ENCODE measurements at places on chromosomes 11 and 22. TPM values are rescaled to one million over a fixed set of nuclear protein-coding genes. Genes with fewer than 3 reads are reported as not detected.

- DNase-seq, result no peak
Measured at GRCh38 chr22:16804882-16805281, 20.3 kb downstream of the XKR3 start.

Gene GSTT2B
- not detected for total RNA-seq

DNA sequence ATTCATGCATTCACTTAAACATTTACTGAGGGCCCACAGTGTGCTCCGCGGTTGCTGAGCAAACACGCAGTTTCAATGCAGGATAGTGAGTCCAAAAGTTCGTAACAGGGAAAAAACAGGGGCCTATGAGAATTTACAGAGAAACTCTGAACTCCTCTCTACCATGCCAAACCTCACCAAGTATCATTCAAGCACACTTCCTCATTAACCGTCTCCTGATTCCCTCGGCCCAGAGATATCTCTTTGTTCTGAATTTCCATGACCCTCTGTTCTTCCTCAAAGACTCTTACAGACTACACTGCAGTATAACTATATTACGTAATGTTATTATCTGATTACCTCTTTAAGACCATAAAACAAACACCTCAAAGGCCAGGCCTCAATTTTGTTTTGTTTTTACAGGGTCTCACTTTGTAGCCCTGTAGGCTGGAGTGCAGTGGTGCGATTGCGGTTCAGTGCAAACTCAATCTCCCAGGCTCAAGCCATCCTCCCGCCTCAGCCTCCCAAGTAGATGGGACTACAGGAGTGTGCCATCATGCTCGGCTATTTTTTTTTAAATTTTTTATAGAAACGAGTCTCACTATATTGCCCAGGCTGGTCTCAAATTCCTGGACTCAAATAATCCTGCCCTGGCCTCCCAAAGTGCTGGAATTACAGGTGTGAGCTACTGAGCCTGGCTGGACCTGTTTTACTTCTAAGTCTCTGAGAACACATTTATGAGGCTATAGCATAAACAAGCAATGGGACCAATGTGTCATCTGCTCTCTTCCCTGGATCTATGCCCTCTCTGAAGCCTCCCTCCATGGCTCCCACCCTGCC, 3.6 kb downstream of the HPS4 start:
- no peak for DNase-seq

Gene EI24
- 42.7 TPM for total RNA-seq

DNA sequence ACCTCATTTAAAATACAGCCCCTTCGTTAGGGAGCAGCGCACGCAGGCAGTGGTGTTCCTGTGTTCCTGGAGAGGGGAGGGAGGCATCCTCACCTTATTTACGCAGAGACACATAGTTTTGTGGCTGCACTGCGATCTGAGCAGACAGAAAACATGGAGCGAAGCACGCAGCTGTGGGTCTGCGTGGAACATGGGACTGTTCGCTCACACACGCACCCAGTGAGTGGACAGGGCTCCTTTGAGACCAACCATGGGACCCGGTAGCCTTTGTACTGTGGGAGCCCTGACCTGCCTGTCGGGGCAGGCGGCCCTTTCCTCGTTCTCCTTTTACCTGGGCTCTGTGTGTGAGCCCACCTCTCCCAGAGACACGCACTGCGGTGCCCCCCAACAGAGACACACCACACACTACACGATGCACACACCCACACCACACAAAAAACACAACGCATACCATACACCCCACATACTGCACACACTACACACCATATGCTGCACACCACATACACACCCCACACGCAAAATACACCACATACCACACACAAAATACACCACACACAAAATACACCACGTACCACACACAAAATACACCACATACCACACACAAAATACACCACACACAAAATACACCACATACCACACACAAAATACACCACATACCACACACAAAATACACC, 1245.7 kb downstream of the BRD1 start:
- DNase-seq, result no peak

Gene SLC22A25
- total RNA-seq, result not detected

- no peak for DNase-seq
Measured at GRCh38 chr11:126112547-126112946, 49.9 kb upstream of the CDON start.

DNA sequence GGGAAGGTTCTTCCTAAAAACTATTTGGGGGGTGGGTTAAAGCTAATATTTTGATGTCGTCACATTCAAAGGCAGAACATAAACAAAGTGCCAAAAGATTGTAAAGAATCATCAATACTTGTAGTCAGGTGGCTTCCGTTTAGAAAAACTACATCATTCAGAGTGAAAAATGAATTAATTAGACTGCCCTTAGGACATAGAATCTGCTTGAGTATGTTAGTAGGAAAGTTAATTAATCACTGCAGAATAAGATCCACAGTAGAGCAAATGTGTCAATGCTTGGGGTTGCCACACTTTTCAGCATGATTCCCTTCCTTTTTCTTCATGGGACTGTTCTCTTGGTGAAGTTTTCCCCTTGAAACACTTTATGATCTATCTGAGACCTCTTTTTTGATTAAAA, 166.8 kb upstream of the MTNR1B start:
- no peak for DNase-seq

Gene PANX3
- total RNA-seq, result not detected

Gene TEX54
- not detected for total RNA-seq

- no peak for DNase-seq
Measured at GRCh38 chr11:46675288-46675851, 25.0 kb downstream of the ARHGAP1 start.

Gene FDXACB1
- 6.0 TPM for total RNA-seq

DNA sequence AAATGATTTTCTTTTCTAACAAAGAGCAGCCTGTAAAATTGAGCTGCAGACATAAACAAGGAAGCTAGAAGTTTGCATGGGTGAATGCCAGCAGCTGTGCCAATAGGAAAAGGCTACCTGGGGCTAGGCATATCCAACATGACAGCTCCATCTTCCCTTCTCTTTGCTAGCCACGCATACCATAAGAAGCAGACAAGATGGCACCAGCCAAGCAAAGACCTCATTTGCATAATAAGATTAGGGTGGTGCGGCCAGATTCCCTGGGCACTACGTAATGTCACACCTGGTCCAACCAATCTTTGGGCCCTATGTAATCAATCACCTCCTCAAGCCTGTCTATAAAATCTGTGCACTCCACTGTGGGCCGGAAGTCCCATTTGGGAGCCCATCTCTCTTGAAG, 108.3 kb downstream of the SWAP70 start:
- DNase-seq, result no peak

DNA sequence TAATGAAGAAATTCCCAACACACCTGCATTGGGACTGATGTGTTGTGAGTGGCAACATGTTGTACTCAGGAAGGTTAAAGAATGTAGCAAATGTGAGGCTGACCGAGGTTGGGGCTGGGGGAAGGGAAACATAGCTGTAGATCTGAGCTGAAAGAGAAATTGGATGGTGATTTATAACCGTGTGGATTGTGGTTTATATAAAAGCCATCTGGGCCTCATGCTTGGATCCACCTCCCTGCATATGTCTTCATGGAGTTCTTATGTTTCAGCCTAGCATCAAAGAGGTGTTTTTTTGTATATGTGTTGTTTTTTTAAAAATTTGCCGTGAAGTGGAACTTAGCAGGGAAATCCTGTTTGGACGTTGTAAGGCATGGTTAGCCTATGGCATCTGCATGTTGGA, 141.3 kb downstream of the NAV2 start:
- no peak for DNase-seq

DNA sequence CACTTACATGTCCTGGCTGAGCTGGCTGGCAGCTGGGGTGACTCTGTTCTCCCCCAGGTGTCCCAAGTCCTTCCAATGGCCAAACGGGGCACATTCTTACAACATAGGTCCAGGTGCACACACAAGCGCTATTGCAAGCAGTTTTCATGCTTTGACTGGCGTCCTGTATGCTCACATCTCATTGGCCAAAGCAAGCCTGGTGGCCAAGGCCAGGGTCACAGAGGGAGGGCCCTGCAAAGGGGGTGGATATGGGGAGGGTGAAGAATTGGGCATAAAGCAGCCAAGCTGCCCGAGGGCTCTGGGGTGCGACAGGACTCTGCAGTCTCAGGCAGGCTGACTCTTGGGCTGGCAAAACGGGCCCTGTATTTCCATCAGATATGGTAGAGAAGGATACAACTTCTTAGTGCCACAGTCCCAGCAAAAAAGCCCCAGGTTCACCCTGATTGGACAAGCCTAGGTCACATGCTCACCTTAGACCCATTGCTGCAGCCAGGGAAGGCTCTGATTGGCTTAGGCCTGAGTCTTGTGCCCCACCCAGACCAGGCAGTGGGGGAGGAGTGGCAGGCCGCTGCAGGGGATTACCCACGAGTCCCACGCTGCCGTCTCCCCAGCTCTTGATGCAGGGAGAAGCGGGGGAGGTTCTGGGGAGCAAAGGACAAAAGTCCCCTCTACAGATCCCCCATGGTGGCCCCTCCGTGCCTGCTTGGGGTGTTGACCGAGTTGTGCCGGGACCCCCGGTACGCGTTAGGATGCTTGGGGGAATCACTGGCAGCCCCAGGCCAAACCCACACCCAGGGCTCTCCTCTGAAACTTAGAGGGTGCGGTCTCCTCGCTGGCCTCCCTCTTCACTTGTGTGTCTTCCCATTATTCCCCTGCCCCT, 110.8 kb downstream of the ARHGAP8 start:
- no peak for DNase-seq

Gene CCDC116
- not detected for total RNA-seq

DNA sequence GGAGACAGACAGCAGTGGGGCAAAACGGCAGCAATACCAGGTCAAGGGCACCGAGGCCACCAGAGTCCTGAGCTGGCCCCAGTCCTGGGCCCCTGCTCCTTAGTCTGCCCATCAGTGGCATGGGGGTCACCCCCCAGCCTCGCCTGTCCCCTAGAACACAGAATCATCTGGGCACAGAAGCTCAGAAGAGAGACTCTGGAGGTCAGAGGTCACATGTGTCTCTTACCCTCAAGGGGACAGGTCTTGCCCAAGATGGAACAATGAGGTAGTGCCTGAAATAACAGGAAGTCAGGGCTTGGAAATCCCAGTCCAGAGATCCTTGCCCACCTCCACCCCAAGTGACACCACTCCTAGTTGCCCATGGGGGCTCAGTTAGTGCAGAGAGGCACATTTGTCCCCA, 20.6 kb downstream of the PDE2A start:
- no peak for DNase-seq

Gene FAM111B
- total RNA-seq, result 0.42 TPM

Gene ART5
- total RNA-seq, result not detected

Gene TRIM6
- total RNA-seq, result not detected
